Stimulated activated CD4-positive, alpha-beta T cell treated with anti-CD3 and anti-CD28 coated beads, Interleukin-4, amount 100 ng/mL, for 4 hours (primary cell): ENCODE measurements at places on chromosomes 5 and 9.

DNA sequence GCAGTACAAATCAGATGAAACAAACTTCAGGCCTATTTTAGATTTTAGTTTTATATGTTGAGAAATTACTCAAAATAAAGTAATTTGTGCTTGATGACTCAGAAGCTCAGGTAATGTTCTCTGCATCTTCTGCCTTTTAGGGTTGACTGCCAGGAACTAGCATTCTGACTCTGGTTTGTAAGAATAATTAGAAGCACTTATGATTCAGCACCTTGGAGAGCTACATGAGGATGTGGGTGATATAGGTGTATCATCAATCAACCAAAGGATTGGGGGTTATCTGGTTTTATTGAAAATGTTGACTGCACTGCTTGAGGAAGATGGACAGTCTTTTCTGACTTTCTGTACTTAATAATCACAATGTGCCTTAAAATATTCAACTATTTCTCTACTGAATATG is 118.7 kb upstream of the SGCD start:
- DNase-seq: no peak

- DNase-seq: no peak
Measured at GRCh38 chr9:93036887-93037475, 21.5 kb upstream of the SUSD3 start.

- DNase-seq: no peak
Measured at GRCh38 chr5:56588636-56589480, 226.5 kb upstream of the MAP3K1 start.

DNA sequence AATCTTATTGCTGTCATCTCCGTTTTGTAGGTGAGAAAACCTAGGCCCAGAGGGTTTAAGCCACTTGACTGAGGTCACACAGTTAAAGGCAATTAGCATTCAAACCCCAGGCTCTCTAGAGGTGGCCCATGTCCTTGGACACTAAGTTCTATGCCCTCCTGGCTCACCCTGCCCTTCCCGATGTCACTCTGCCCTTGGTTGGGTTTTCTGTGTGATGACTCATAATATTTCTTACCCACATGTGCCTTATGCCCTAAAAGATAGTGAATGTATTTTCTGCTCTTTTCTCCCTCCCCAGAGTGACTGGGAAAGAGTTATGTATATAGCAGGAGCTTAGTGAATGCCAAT is 174.5 kb upstream of the PITX1 start:
- no peak for DNase-seq

- DNase-seq: no peak
Measured at GRCh38 chr5:64292611-64293215, 127.1 kb downstream of the RNF180 start.
